ENCODE measurements at places on chromosomes 6 and 20.

GRCh38 chr6:29011276-29011734 lies 6.2 kb upstream of the ZNF311 start:
- no peak for DNase-seq

DNA sequence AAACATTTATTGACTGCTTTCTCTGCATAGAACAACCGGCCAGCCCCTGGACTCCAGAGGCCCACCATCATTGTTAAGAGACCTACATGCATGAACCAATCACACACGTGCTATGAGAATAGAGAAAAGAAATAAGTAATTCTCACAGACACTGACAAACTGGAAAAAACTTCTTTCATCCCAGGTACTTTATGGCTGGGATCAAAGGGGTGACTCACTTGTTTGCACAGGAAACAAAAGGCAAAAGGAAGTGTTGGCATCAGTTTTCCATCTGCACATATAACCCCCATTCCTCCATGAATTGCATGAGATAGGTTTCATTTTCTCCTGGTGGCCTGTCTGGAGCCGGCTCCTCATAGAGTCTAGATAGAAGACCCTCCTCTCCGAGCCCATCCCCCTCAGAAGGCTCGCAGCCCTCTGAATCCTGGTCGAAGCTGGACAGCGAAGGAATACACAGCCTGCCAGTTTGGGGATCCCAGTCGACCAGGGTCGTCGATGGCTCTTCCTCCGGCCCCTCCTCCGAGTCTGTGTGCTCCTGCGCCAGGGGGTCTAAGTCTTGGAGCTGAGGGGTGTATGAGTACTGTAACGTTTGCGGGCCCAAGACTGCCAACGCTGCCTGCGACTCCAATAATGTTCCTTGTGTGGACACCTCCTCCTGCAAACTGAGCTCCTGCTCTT lies 43.3 kb downstream of the IL20RA start:
- no peak for DNase-seq

GRCh38 chr6:2396846-2397630 lies 151.6 kb upstream of the GMDS start:
- DNase-seq, result no peak

GRCh38 chr6:166543603-166544295 lies 42.7 kb downstream of the RAMACL start:
- DNase-seq, result no peak

DNA sequence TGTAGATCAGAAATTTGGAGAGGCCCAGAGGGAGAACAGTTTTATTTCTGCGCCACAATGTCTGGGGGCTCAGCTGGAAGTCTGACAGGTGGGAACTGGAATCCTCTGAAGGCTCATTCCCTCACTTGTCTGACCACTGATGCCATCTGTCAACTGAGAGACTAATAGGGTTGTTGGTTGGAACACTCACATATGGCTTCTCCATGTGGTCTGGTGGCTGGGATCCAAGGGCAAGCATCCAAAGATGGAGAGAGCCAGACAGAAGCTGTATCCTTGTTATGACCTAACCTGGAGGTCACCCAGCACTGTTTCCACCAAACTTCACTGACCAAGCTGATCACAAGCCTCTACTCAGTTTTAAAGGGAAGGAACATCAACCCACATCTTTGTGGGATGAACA lies 117.9 kb upstream of the AKAP12 start:
- no peak for DNase-seq

DNA sequence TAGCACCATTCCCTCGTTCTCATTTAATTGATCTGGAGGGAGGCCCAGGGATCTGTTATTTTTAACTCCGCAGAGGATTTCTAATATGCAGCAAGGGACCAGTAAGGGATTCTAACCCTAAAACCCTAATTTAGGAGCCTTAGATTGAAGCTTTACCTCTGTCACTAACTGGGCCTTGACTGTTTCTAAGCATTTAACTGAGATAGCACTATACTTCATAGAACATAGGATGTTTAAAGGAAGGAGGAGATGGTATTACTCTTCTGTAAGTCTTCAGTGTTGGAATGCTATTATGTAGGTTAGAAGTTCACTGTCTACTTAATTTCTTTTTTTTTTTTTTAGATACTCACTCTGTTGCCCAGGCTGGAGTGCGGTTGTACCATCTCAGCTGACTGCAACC lies 242.5 kb downstream of the ZFAND3 start:
- no peak for DNase-seq

- DNase-seq, result no peak
Observed at GRCh38 chr20:12211361-12211760, 293.7 kb downstream of the BTBD3 start.

- no peak for DNase-seq
Observed at GRCh38 chr20:36274181-36274841, 31.8 kb upstream of the DLGAP4 start.

DNA sequence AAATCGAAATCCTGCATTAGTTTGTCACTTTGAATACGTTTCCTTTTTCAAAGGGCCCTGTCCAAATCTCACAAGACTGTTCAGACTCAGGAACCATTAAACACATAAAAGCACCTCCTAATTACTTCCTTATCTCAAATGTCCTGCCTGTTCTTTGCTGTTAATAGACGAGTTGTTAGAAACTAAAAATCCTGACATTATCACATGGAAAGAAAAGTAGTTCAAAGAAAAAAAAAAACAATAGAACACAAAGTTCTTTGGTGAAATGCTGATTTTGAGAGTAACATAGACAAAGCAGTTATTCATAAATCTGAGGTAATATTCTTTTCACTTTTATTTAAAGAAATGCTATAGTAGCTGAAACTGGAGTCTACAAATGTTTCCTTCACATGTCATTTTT lies 12.1 kb upstream of the TAB2 start:
- no peak for DNase-seq

- DNase-seq, result no peak
Observed at GRCh38 chr6:134080171-134080795, 27.9 kb upstream of the SLC2A12 start.

- no peak for DNase-seq
Observed at GRCh38 chr6:32047084-32047478, 8.9 kb downstream of the CYP21A2 start.

GRCh38 chr6:136403110-136403980 lies 113.7 kb upstream of the BCLAF1 start:
- DNase-seq, result no peak

DNA sequence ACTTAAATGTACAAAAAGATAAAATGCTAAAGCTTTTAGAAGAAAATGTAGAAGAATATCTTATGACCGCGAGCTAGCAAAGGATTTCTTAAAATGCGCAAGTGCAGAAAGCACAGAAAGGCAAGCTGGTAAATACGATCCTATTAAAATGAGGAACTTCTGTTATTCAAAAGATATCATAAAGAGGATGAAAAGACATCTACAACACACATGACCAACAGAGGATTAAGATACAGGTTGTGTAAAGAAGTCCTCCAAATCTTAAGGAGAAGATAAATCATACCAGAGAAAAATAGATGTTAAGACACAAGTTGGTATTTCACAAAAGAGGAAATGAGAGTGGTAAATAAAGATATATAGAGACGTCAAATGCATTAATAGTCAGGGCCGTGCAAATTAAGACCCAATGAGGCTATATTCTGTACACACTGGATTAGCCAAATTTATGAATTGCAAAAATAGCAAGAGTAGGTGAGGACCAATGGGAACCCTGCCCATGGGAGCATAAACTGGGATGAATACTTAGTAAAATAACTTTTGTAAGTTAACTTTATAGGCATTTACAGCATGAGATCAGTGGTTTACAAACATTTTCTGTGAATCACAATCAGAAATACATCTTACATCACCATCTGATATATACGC lies 23.0 kb downstream of the APCDD1L start:
- no peak for DNase-seq

DNA sequence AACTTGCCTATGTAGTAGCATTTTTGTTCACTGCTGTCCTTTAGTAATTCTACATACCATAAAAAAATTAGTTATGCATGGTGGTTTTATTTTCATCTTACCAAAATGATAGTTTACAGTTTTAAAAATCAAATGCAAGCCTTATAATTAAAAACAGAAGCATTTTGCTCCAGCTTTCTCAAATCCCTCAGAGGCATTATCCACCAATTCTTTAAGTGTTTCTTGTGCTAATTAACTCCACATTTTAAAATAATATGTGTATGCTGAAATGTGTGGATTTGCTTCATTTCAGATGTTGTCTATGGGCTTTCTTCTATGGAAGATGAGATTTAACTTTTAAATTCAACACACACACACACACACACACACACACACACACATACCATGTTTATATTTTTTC lies 49.3 kb downstream of the PCSK2 start:
- no peak for DNase-seq

DNA sequence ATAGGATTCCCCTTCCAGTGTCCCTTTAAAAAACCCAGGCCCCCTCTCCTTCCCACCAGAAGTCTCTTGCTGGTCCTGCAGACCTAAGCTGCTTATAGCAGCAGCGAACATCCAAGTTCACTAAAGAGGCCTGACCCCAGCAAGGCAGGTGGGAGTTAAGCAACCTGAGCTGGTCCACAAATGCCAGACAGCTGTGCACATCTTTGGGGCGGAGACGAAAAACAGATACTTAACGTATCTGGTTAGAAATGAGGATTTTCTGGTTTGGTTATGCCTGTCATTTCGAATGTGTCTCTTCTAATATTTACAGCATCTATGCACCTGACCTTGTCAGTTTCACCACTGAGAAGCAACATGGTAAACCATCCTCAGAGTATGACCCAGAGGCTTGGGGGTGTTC lies 87.8 kb downstream of the SLC2A10 start:
- no peak for DNase-seq

DNA sequence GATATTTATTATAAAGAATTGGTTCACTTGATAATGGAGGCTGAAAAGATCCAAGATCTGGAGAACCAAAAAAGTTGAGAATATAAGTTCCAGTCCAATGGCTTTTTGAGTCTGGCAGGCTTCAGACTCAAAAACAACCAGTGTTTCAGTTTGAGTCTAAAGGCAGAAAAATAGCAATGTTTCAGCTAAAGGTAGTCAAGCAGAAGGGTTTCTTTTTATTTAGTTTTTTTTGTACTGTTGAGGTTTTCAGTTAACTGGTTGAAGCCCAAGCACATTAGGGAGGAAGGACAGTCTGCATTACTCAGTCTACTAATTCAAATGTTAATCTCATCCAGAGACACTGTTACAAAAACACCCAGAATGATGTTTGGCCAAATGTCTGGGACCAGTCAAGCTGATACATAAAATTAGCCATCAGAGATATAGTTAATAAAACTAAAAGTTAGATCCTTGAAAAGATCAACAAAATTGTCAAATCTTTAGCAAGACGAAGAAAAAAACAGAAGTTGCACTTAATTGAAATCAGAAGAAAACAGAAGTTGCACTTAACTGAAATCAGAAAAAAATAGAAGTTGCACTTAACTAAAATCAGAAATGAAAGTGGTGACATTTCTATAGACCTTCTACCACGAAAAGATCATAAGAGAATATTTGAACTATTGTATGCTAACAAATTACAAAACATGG lies 980.3 kb upstream of the FLRT3 start:
- DNase-seq, result no peak

DNA sequence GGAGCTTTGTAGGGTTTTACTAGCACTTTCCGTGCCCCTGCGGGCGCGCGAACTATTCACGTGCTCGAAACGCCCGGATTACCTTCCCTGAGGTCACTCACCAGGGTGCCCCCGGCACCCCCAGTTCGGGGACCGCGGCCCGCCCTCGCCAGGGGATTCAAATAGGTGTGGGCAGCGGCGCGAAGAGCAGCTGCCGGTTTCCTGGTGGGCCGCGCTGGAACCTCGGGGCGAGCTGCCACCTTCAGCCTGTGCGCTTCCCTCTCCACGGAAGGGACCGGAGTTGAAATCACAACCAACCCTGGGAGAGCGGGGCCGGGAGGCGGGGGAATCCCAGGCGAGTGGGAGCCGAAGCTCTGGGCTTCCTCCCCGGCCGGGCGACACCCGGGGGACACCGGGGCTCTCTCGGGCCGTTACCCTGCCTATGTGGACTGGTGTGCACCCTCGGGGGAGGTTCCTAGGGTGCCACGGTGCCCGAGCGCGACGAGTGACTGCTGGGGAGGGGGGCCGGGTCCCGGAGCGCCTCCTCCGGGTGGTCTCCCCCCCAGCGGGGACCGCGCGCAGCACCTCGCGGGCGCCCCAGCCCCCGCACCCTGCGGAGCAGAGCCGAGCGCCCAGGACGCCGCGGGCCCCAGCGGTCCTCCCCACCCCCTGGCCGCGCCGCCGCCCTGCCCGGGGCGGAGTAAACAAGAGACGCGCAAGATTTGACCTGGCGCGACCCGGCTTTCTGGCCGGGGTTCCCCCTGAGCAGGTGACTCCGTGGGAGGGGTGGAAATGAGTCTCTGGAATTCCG lies 2.1 kb upstream of the HIVEP2 start:
- peak; percentile 57 for DNase-seq

DNA sequence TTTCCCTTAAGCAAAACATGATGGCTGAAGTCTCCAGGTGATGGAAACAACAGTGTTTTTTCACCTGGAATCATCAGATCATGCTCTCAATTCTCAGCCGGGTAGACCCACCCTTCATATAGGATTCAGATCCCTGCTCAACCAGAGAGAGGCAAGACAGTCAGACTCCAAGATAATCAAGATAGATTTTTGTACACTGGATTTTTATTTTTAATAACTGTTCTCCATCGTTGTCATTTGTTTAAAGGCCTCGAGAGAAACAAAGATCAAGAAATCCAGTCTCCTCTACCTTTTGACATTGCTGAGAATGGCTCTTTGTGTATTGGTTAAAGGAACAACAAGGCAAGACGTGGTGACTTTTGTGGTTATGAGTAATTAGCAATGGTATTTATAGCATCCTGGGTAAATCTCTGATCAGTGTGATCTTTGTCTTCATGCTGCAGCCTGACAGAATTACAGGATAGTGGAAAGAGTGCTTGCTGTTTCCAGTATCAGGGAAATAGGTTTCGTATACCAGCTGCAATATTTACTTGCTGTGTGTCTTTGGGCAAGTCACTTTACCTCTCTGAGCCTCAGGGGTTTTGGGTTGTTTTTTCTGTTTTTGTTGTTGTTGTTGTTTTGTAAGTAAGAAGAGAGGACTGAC lies 29.9 kb downstream of the ID4 start:
- DNase-seq, result no peak

GRCh38 chr6:47426524-47427302 lies 50.9 kb upstream of the CD2AP start:
- no peak for DNase-seq

DNA sequence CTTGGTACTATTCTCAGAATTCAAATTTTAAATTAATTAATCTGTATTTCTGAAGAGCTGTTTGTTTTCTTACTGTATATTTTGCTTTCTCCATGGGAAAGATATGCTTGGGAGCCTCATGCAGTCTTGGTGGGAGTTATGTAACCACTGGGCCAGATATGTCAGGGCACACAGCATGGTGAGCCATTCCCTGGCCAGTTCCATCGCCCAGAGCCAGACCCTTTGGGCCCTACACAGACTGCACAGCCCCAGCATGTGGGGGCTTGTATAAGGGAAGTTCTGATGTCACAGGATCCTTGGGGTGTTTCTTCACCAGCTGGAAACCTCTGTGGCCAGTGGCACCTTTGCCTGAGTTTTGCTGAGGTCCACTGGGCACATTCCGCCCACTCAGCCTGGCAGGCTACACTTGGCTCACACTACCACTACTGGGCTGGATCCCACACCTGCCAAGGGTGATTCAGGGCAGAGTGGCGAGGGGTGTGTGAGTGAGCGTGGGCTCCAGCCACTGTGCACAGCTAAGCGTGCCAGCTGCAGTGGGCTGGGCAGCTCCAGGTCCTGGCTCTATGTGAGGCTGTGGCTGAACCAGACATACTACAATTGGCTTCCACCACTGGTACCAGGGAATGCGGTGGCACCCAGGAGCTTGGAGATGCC lies 293.5 kb downstream of the ARHGAP18 start:
- no peak for DNase-seq

GRCh38 chr20:2402271-2402980 lies 21.7 kb downstream of the TGM6 start:
- DNase-seq, result no peak
